Stimulated activated CD8-positive, alpha-beta memory T cell treated with anti-CD3 and anti-CD28 coated beads, Interleukin-4, amount 100 ng/mL, for 1 hour (primary cell): ENCODE measurements at places on chromosomes 4 and X.

- DNase-seq = no peak
These were observed 150.4 kb downstream of the EMCN start for GRCh38 chr4:100367451-100367850.

DNA sequence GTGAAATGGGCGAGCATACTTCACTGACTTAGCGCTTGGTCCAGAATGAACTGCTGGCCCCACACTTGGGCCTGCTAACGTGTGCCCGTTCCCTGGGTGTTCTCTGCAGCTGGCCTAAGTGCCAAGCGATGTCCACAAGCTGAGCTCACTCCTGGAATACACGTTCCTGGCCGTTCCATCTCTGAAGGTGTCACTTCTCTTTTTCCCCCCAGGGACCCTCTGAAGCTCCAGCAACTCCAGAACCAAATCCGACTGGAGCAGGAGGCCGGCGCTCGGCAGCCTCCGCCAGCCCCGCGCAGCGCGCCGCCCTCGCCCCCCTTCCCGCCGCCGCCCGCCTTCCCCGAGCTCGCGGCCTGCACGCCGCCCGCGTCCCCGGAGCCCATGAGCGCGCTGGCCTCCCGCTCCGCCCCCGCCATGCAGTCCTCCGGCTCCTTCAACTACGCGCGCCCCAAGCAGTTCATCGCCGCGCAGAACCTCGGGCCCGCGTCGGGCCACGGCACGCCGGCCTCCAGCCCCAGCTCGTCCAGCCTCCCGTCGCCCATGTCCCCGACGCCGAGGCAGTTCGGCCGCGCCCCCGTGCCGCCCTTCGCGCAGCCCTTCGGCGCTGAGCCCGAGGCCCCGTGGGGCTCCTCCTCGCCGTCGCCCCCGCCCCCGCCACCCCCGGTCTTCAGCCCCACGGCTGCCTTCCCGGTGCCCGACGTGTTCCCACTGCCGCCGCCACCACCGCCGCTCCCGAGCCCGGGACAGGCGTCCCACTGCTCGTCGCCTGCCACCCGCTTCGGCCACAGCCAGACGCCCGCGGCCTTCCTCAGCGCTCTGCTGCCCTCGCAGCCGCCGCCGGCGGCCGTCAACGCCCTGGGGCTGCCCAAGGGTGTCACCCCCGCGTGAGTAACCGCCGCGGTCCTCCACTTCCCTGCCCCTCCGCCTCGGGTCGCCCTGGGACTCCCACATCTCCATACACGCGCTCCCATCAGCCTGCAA lies 132.3 kb downstream of the CBR4 start:
- no peak for DNase-seq

DNA sequence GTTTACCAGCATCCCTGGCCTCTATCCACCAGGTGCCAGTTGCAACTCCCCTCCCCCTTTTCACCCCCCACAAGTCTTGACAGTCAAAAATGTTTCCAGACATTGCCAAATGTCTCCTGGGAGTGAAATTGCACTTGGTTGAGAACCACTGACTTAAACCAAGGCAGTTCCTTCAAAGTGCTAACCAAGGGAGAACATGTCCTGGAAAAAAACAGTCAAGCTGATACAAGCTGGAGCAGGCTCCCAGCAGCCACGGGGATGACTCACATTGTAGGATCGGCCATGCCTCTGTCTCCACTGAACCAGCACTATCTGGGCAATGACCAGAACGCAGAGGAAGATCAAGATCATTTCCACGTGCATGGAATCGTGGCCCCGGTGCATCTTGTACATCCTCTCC lies 11.4 kb downstream of the RNF175 start:
- DNase-seq = no peak

GRCh38 chrX:118058924-118059323 lies 57.7 kb downstream of the KLHL13 start:
- DNase-seq = no peak

- no peak for DNase-seq
These were observed 57.8 kb downstream of the SPATA4 start for GRCh38 chr4:176137631-176138030.
